Stimulated activated CD8-positive, alpha-beta memory T cell treated with anti-CD3 and anti-CD28 coated beads, Interleukin-15, amount 100 ng/mL, for 24 hours (primary cell): ENCODE measurements at places on chromosomes 2 and 18.

DNA sequence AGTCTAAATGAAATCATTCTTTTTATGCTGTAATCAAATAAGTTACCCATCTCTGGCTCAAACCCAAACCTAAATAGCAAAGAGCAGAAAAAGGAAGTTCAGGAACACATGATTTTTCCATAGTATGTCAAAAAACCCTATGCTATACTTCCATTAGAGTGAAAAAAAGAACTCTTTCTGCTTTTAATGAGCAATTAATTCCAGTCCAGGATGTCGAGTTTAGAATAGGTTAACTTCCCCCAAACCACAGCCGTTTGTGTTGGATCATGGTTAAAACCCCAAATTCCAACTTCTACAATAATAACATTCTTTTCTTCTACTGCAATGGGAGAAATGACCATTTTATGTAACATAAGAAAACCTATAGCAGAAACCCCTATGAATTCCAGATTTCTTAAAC, 171.1 kb upstream of the NRP2 start:
- DNase-seq = no peak

DNA sequence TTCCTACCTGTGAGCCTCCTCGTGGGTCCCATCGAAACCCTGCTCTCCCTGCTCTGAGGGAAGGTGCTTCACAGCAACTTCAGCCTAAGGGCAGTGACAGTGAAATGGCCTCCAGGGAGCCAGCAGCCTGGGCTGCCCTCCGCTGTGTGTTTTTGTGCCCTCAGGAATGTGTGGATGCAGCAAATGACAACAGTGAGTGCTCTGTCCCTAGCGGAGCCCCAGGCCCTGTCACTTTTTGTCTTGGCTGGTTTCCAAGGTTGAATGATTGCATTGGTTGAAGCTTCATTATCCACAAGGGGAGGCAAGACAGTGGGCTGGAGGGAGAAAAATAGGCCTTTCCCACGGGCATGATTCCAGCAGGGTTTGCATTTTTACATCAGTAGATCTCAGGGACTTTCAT, 42.9 kb downstream of the STON1 start:
- no peak for DNase-seq

GRCh38 chr18:13470516-13471197, 252.1 kb downstream of the LDLRAD4 start:
- no peak for DNase-seq

- DNase-seq = no peak
Observed at GRCh38 chr2:219433666-219434467, 776 bp upstream of the SPEG start.

DNA sequence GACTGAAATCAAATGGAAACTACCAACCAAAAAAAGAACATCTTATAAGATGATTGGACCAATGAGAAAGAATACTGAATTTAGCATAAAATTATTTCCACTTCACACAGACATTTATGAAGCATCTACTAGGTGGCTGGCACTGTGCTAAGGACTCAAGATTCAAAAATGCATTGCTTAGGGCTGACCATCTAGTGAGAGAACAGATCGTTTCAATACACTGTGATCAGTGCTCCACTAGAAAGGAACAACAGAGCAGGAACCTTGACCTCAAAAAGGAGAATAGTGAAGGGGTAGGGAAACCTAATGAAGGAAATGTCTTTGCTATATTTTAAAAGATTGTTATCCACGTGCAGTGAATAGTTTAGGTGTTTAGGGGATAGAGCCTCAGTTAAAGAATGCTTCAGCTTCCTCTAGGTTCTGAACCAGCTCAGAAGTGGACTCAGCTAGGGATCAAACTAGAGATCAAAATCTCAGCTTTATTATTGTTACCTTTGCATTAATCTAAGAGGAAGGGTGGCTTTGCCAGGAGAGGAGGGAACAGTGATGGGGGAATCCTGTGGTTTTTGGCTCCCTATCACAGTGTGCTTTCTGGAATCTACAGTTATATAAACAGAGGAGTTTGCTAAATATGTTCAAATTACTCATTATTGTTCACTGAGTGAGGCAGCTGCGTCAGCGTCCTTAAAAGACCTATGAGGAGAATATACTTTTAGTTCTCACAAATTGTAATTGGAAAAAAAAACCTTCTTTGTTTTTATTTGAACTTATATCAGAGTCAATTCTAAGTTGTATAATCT, 16.2 kb upstream of the BBS5 start:
- no peak for DNase-seq

GRCh38 chr2:11365096-11365879, 20.9 kb upstream of the ROCK2 start:
- DNase-seq = no peak

DNA sequence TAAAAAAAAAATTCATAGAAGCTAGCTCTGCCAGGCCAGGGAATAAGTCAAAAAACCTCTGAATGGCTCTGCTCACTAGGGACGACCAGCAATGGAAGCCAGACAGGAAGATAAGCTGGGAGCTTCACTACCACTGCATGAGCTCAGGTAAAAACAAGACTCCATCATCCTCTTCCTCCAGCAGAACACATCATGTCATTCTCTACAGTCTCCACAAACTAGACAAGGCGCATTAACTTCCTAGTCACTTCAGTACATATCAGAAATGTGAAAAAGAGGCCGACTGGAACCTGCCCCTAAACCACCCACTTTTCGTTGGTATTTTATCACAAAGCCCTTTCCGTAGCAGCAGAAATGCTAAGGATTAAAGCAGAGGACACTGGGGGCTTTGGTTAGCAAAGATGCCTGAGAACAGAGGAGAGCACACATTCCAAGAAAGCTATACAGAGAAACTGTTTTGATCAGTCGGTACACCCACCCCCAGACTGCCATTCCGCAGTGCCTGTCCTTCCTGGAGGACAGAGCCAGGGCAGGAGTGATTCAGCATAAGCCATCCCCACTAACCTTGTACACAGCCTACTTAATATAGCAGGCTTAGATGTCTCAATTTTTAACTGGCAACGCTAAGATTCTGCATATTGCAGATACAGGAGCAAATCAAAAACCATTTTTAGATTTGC, 53.4 kb downstream of the AAK1 start:
- DNase-seq = no peak

DNA sequence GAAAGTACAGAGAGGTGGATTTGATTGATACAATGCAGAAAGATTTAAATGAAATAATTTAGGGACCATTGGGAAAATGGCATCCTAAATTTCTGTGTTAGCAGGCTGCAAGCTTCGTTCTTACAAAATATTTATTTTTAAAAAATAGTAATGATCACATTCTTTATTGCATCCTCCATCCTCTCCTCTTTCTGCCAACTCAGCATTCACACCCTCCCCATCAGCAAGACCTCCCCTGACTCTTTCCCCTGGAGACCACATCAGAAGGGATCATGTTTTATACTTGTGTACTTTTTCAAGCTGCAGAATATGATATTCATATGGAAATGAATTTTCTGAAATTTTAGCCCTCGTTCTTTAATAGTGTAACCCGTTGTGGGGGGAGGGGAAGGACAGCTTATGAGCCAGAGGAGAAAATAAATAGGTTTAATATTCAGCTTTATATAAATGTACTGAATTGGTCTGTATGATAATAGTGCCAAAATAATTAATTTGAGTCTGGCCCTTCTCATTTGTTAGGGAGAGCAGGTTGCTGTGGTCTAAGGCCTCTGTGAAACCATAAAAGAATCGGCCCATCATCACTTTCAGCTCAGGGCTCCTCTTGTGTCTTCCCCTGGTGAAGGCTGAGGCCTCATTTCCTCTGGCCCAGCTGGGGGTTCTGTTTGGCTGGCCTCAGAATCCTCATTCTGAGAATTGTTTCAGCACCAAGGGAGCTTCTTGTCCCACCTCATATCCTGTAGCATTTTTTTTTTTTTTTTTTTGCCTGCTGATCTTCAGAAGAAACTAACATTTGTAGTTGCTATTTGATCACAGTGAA, 330.8 kb downstream of the TXNL1 start:
- DNase-seq = no peak
